ENCODE measurements at places on chromosomes 6 and 20.

DNA sequence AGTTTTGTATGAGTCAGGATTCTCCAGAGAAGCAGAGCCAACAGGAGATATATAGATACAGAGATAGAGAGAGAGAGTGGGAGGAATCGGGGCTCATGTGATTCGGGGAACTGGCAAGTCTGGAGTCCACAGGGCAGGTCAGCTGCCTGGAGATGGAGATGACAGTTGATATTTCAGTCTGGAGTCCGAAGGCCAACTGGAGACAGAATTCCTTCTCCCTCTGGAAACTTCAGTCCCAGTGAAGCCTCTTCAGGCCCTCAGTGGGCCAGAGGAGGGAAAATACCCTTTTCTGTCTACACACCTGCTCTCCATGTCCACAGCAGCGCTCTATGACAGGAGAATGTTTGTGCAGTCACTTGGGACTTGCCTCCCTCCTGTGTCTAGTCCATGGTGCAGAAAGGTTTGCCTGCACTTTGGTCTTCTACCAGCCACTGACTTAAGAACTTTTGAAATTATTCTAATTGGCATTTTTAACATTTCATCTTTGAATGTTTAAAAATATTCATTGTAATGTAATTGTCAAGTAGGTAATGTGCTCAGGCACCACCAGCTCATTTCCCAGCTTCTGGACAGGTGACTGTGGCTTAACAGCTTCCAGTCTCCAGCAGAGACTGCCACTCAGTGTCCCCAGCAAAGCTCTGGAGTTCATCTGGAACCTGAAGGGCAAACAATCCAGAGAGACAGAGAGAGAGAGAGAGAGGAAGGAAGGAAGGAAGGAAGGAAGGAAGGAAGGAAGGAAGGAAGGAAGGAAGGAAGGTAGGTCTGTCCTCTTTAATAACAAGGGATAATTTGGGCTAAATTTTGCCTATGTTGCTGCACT is 43.8 kb upstream of the AFDN start:
- no peak for DNase-seq

GRCh38 chr6:52598824-52599190 is 21.9 kb upstream of the TRAM2 start:
- no peak for DNase-seq

DNA sequence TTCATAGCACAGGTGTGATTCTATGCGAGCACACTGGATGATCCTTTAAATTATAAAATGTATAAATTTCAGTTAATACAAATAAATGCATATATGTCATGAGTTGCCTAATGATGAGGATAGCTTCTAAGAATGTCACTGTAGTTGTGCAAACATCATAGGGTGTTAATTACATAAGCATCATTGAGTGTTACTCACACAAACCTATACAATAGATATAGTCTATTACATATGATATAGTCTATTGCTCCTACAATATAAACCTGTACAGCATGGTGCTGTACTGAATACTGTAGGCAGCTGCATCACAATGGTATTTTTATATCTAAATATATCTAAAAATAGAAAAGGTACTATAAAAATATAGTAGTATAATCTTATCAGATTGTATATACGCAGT is 159.0 kb downstream of the PTPRK start:
- no peak for DNase-seq

DNA sequence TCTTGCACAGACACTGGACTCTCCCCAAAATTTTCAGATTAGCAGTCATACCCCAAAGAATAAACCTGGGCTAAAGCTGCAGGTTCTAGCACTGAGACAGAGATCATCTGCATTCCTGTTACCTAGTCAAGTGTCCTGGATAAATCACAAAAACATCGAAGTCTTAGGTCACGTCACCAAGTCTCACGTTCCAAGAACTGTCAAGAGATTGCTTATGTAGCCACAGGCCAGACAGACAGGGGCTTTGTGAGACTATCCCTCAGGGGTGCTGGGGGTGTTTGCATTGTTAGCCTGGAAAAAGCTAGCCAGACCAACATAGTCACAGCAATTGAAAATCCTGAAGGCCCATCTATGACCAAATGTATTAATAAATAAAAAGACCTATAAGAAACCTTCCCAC is 243.1 kb upstream of the PREP start:
- DNase-seq: no peak
